NAMALWA (cell line): ENCODE measurements at places on chromosomes 2 and 18.

DNA sequence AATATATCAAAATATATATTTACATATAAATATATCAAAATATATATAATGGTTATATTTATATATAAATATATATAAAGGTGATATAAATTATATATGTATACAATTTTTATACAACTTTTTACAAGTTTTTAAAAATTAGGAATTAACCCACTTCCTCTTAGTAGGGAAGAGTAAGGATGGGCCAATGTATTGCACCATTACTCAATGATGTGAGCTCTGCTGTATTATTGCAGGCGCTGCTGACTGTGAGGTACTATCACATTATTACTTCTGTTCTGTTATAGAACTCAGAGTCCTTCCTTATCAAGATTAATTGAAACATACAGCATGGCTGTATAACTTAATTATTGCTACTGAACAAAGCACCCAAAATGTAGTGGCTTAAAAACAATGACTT is 46.0 kb downstream of the CCDC195 start:
- no peak for DNase-seq

DNA sequence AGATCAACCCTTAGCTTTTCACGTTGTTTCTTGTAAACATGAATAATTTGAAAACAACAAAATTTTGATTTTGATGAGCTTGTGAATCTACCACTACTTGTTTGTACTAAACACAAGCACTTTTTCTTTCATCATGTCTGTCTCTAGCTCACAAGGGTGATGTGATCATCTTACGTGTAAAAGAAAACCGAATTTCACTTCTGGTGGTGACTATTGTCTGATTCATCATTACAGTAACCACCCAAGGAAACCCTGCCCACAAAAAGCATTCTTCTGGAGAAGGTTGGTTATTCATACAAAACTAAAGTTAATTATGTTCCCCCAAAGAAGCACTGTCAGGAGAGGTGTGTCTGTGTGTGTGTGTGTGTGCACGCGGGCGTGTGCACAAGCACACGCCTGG is 285.4 kb downstream of the ZNF516 start:
- DNase-seq = no peak

DNA sequence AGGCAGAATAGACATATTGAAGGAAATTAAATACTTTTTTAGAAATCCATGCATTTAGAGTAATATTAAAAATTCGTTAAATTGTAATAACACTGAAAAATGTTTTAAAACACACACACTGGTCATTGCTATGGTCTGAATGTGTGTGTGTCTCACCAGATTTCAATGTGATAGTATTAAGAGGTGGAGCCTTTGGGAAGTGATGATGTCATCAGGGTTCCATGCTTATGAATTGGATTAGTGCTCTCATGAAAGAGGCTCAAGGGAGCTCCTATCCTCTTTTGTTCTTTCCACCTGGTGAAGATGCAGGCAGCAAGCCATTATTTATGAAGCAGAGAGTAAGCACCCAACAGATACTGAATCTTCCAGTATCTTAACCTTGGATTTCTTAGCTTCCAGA is 441.8 kb downstream of the CDH2 start:
- DNase-seq = no peak

GRCh38 chr2:154914561-154914960 is 216.1 kb downstream of the KCNJ3 start:
- peak; percentile 15 for DNase-seq

- DNase-seq = no peak
These were observed 2.1 kb downstream of the TRPM8 start for GRCh38 chr2:233919319-233919718.

- peak; percentile 67 for DNase-seq
These were observed 41.2 kb upstream of the DAPL1 start for GRCh38 chr2:158753641-158754611.

GRCh38 chr2:172643142-172643541 is 87.3 kb downstream of the PDK1 start:
- no peak for DNase-seq

GRCh38 chr2:212157012-212157411 is 381.6 kb downstream of the ERBB4 start:
- no peak for DNase-seq

GRCh38 chr18:31274931-31275330 is 43.0 kb upstream of the DSG1 start:
- no peak for DNase-seq

- no peak for DNase-seq
These were observed 108.7 kb downstream of the RGPD3 start for GRCh38 chr2:106359512-106359911.

GRCh38 chr18:46211816-46212215 is 107.6 kb downstream of the HAUS1 start:
- DNase-seq = peak; percentile 46

- DNase-seq = no peak
These were observed 173.5 kb downstream of the ALK start for GRCh38 chr2:29747786-29748470.

DNA sequence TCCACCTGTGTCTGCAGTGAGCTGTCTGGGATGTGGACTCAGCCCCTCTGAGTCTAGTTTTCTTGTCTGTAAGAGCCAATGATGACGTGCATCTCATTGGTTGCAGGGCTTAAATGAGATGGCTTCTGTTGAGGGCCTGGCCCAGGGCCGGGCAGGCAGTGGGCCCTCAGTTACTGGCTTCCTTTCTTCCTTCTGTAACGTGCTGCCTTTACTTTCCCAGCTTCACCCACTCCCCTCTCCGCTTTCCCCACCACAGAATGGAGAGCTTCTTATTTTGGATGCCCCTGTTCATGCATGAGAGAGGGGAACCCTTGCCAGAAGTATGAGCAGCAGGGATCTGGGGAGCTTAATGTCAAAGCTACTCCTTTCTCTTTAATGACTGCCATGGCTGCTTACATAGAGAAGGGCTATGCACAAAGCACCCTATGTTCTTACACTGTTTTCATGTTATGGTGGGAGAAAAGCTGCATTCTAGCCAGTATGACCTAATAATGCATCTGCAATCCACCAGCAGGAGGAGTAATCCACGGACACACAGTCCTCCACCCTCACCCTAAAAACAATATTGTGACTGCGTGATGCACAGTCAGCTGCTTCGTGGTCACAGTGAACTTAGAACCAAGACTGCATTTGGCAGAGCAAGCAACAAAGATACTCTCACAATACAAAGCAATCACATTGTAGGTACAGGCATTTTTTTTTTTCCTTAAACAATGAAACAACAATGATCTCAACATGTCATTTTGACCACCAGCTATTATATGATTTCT is 37.2 kb downstream of the CREG2 start:
- peak; percentile 13 for DNase-seq

DNA sequence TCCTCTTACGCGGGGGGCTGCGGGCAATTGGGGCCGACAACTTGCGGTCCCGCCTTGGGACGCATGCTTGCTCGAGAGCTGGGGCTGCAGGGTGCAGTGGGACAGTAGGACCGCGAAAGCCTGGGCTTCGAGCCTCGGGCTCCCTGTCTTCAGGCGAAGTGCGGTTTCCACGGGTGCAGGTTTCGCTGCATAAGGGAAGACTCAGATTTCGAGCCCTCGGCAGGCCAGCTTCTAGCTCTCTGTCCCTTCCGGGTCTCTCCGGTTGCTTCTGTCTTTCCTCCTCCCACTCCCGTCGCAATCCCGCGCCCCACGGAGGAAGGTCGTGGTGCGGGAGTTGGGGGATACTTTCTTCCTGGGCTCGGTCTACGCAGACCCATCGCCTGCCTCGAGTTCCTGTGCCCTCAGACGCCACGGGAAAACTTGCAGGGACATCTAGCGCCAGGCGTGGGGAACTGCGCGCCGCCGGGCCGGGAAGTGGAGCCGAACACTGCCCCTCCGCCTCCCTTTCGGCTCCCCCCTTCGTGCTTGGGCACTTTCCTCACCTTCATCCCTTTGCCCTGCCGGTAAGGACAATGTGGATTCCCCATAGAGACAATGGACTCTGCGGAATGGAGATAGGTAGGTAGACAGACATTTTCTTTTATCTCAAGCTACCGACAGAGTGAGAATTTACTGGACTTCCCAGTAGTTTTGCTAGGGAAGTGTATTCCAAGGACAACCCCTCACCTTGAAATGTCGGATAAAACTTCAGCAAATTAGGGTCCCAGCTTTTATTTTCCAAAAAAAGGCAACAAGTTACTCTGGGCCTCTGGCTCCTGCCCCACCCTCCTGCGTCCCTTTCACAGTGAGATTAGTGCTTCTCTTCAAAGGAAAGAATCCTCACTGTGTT is 4.2 kb upstream of the HOXD13 start:
- DNase-seq = peak; percentile 24

- peak; percentile 36 for DNase-seq
These were observed 503.5 kb upstream of the ZEB2 start for GRCh38 chr2:145023334-145023934.

GRCh38 chr2:40653829-40654228 is 201.9 kb upstream of the SLC8A1 start:
- no peak for DNase-seq

GRCh38 chr2:236302555-236302954 is 38.3 kb upstream of the ASB18 start:
- DNase-seq = no peak
